ENCODE measurements at places on chromosomes 1 and 21. TPM values are rescaled to one million over a fixed set of nuclear protein-coding genes. Genes with fewer than 3 reads are reported as not detected.
A peak's percentile ranks its signal among the peaks of the same experiment; 100 is the strongest.

DNA sequence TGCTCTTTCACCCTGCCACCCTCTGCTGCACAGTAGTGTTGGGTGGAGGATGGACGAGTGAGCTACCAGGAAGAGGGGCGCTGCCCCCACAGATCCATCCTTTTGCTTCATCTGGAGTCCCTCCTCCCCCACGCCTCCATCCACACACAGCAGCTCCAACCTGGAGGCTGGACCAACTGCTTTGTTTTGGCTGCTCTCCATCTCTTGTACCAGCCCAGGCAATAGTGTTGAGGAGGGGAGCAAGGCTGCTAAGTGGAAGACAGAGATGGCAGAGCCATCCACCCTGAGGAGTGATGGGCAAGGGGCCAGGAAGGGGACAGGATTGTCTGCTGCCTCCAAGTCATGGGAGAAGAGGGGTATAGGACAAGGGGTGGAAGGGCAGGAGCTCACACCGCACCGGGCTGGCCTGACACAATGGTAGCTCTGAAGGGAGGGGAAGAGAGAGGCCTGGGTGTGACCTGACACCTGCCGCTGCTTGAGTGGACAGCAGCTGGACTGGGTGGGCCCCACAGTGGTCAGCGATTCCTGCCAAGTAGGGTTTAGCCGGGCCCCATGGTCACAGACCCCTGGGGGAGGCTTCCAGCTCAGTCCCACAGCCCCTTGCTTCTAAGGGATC, 8.5 kb downstream of the CHRNB2 start:
- ATAC-seq = peak; percentile 21

DNA sequence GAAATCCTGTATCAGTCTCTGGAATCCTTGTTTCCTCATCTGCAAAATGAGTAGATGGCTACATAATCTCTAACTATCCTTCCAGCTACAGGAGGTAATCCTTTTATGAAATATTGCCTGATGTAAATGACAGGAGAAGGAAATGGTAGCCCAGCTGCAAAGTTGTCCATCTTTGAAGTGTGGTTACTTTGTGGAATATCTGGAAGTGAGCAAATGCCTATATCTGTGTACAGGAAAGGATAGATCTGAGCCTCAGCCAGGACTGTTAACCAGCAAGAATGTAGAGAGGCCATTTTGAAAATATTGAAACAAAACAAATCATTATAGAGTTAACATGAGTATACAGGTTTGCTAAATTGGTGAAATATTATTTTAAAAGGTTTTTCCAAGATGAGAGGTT, 74.8 kb upstream of the BMP8A start:
- no peak for ATAC-seq

DNA sequence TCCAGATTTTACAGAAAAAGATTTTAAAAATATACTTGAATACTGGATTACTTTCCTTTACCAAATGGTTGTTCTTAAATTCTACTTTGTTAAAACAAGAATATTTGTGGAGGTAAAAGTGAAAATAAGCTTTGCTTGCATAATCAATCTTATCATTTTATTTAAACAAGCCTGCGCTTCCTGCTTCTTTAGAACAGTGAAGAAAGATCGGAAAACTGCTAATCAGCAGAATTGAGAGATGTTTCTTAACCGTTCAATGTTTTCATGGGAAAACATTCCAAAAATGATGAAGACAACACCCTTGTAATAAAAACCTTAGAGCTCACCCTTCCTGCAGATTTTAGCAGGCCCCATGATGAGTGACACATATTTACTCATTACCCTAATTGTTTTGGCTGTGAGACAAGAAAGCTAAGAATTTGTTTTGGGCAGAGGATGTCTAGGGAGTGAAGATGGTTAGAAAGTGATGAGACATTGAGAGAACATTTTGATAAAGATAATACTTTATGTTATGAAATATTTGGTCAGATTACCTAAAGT, 72.6 kb downstream of the TPR start:
- no peak for ATAC-seq

FAM72B gene
- total RNA-seq = 2.1 TPM

DNA sequence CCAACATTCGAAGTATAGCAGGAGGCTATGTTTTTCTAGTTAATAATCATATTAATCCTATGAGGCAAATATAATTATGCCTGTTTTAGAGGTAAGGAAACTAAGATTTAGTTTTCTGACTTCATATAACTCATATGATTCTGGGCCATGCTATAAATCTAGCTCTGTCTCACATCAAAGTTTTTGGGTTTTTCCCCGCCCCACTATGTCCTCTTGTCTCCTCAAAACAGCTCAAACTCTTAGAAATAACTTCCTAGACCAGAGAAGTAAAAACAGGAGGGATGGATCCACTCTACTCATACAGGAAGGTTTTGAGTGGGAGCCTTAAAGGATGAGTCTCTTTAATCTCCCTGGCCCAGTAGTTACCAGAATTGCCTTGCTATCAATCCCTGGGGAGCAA, 256.4 kb upstream of the FGGY start:
- ATAC-seq = no peak

TMEM52 gene
- 0.32 TPM for total RNA-seq

- peak; percentile 18 for ATAC-seq
These were observed 765 bp upstream of the BMP8A start for GRCh38 chr1:39490596-39491145.

- no peak for ATAC-seq
These were observed 175.1 kb upstream of the ETV3 start for GRCh38 chr1:157313240-157313807.

- no peak for ATAC-seq
These were observed 165.4 kb downstream of the ADSS2 start for GRCh38 chr1:244286341-244286740.

SPRR1A gene
- total RNA-seq = 1,843 TPM

GRCh38 chr1:184472136-184472535, 85.3 kb downstream of the C1orf21 start:
- no peak for ATAC-seq

ATP13A2 gene
- 21.5 TPM for total RNA-seq

PADI3 gene
- 3.3 TPM for total RNA-seq

- ATAC-seq = no peak
These were observed 24.5 kb upstream of the ZNF436 start for GRCh38 chr1:23394181-23394580.

GRCh38 chr1:44485229-44485933, 80.3 kb downstream of the RNF220 start:
- ATAC-seq = no peak

STYXL2 gene
- not detected for total RNA-seq

TMPRSS2 gene
- total RNA-seq = 41.6 TPM

HMGCS2 gene
- 0.76 TPM for total RNA-seq

ABCG1 gene
- total RNA-seq = 4.2 TPM

- peak; percentile 17 for ATAC-seq
These were observed 30.1 kb upstream of the PLEKHG5 start for GRCh38 chr1:6521536-6521935.

GRCh38 chr21:38159355-38159754, 97.4 kb upstream of the KCNJ15 start:
- ATAC-seq = peak; percentile 51

ZYG11B gene
- 13.2 TPM for total RNA-seq

GRCh38 chr1:36874271-36875060, 159.8 kb downstream of the GRIK3 start:
- no peak for ATAC-seq

DNA sequence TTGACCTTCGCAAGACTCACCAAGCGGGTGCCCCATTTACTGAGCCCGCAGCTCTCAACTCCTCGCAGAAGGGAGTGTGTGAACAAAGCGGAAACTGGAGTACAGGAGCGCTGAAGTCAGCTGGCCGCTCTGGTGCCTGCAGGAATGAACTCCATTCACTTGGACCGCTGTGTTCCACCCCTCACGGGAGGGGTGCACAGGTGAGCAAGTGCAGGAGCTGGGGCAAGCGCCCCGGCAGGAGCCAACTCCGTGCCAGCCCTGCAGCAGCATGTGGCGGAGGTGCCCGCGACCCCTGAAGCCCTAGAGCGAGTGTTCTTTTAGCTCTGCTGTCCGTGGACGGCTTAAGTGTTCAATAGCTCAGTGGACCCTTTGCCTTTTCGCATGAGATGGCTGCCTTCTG, 471.6 kb upstream of the ADGRL4 start:
- ATAC-seq = no peak

GRCh38 chr1:238306411-238306810, 415.7 kb upstream of the ZP4 start:
- no peak for ATAC-seq

DNA sequence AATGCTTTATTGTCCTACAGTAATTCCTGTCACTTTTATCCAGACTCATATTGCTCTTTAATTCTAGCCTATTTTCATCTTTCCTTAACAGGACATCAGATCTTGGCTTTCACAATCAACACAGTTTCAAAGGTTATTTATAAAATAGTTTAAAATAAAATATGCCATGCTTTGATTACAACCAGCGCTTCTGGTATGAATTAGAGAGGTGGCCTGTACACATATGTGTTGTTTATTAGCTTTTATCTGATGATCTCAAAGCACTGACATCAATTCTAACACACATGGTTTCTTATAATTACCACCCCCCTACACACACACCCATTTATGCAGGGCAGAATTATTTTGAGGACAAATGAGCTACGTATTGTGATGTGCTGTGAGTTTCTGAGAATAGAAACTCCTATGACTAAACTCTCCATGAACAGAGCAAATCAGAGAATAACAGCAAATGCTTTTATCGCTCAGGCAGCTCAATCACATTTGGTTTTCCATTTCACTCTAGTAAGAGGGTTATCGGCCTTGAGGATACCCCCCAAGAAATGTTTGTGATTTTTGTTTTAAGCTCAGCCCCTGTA, 18.0 kb downstream of the CD247 start:
- no peak for ATAC-seq

HORMAD1 gene
- total RNA-seq = 11.1 TPM

DNA sequence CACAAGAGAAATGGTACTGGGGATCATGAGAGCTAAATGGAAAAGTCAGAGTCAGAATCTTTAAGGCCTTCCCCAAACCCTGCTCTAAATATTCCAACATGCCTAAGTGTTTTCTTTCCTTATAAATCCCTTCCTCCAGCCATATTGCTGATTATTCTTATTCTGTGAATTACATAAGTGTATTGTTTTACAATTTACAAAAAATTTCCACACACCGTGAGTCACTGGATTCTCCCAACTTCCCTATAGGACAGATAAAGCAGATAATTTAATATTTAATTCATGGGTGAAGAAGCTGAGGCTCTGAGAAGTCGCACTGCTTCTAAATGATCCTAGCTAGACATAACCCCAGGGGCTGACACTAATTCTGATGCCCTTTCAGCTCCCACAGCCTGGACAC, 243.3 kb upstream of the JUN start:
- ATAC-seq = no peak

- no peak for ATAC-seq
These were observed 5.1 kb downstream of the GORAB start for GRCh38 chr1:170536924-170537551.

CHD5 gene
- 0.04 TPM for total RNA-seq

- peak; percentile 25 for ATAC-seq
These were observed 79.2 kb downstream of the ZNF326 start for GRCh38 chr1:90074137-90074536.

DNA sequence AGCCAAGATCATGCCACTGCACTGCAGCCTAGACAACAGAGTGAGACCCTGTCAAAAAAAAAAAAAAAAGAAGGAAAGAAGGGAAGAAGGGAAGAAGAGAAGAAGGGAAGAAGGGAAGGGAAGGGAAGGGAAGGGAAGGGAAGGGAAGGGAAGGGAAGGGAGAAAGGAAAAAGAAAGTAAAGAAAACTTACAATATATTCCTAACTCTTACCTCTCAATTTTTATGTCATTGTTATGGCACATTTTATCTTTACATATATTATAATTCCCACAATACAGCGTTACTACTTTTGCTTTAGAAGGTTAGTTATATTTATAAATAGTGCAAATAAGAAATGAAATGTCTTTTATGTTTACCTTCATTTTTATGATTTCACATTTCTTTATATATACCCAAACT, 358.7 kb downstream of the HHIPL2 start:
- no peak for ATAC-seq

HAO2 gene
- total RNA-seq = not detected

DNA sequence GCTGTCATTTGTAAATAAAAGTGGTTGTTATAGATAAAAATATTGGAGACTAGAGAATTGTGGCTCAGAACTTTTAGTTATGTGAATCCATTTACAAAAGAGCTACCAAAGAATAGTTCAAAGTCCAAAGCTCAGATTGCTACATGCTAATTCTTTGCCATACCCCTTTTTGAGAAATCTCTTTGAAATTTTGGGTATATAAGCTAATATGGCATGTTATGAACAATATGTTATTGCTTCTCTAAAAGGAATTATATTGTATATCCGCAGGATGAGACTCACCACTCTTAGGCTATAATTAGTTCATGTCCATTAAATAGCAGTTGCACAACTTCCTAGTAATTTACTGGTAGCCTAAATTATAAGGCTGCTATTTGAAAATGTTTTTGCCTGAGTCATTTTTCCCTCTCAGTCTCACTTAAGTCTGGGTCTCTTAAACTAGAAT, 178.0 kb downstream of the ZNF281 start:
- ATAC-seq = no peak

PTPRF gene
- total RNA-seq = 285 TPM

DNA sequence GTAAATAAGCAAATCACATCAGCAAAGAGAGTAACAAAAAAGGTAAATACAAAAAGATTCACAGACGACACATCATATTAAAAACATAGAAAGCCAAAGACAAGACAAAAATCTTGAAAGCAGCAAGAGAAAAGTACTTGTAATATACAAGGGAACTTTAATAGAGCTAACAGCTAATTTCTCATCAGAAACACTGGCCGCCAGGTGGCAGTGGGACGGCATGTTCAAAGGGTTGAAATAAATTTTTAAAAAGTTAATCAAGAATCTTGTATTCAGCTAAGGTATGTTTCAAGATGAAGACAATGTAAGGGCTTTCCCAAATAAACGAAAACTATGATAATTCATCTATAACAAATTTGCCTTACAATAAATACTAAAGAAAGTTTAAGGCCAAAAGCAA, 358.1 kb downstream of the LRRIQ3 start:
- no peak for ATAC-seq

- ATAC-seq = no peak
These were observed 30.7 kb upstream of the RRP15 start for GRCh38 chr1:218254296-218254946.

DNA sequence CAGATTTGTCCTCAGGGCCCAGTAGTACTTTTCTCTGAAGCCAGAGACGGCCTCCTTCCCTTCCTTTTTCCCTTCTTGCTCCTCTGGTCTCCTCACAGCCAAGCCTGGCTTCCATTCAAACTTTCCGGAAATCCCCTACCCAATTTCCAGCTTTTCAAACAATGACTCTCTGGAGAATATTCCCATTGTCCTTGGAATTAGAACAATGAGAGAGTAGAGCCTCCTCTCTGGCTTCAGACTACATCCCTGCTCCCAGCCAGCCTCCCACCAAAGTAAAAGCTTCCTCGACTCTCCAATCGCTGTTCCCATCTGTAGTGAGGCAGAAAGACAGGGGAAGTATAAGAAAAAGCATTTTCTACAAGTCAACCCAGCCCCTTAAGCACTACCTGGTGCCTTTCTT, 77.7 kb upstream of the SOX13 start:
- no peak for ATAC-seq

All from esophagus mucosa (tissue), 1 donor.